Stimulated activated CD4-positive, alpha-beta T cell treated with anti-CD3 and anti-CD28 coated beads, TNF-alpha, amount 100 ng/mL, for 1 hour (primary cell): ENCODE measurements at places on chromosomes 7 and 10.

GRCh38 chr7:42167206-42167605, 69.8 kb downstream of the GLI3 start:
- no peak for DNase-seq

GRCh38 chr7:137354961-137355360, 11.4 kb upstream of the PTN start:
- DNase-seq = no peak

GRCh38 chr10:117000580-117000979, 4.4 kb downstream of the SHTN1 start:
- no peak for DNase-seq

DNA sequence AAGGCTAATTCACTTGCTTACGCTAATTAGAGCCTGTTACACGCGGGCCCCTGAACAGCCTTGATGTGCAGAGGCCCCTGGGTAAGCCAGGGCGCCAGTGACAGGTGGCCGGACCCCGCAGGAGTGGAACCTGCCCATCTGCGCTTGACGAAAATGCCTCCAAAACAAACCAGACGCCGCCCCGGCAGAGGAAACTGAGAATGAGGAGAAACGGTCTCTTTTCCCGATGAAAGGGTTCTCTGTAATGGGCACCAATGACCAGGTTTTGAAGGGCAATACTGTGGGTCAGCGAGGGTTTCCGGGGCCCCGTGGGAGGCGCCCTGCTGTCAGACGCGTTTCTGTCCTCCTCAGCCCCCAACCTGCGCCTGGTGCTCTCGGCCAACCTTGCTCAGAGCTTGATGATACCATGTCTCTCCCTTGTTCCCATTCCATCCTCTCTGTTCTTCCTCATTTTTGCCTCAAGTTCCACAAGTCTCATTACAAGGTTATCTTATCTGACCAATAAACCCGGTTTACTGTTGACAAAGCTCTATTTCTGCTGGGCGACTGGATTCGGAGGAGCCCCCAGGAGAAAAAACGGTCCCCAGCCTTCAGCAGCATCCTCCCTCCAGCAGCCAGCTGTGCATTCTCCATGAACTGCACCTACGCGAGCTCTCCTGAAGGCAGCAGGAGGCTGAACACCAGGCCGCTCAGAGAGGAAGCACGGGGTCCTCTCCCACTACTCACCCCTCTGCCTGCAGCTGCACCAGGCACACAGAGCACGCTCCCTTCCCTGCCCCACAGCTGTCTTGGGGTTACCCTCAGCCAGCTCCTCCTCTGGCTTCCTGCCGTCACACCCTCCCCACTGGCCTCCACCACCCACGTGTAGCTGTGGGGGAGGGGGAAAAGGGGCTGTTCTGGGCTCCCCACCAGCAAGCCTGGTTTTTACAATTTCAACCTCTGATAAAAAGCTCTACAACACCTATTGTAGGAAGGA, 202.0 kb downstream of the MAD1L1 start:
- no peak for DNase-seq

- no peak for DNase-seq
These were observed 2.1 kb downstream of the CHST3 start for GRCh38 chr10:71966046-71967004.

DNA sequence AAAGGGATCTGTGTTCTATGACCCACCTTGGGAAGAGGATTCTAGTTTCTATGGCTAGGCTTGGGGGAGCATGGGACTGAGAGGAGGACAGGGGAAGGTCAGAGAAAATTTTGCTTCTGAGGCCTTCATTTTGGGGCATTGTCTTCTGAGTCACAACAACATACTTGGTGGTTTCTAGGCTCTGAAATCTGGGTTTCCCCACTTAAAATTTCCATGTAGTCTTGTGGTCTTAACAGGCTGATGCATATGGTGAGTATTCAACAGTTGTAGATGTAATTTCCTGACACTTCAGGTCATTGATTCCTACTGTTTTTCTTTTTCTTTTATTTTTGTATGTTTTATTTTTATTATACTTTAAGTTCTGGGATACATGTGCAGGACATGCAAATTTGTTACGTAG, 88.5 kb downstream of the ANKRD7 start:
- DNase-seq = no peak

DNA sequence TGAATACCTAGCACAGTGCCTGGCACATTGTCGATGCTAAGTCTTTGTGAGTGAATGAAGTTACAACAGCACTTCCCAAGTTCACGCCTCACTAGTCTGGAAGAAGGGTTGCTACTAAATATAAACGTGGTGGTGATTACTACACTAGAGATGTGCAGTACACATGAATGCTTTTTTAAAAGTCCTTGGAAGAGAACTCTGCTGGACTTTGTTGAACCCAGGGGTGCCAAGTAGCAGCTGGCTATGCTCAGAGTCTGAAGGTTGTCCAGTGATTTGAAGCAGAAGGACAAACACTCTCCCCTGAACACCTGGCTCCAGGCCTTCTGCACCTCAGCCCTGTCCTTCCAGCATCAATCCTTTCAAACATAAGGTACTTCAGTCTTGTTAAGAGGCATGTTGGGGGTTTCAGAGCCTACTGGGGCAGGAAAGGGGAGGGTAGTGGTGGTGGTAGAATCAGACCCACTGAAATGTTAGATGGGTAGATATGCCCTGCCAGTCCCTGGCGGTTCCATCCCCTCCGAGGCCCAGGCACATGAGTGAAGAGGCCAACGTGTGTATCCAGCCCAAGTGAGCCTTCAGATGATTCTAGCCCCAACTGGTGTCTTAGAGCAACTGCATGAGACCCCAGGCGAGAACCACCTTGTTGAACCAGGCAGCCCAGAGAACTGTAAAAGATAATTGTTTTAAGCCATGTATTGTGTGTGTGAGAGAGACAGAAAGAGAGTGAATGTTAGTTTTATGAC, 94.4 kb downstream of the TAX1BP1 start:
- no peak for DNase-seq
